ENCODE measurements at places on chromosomes 7 and 10.

- DNase-seq = no peak
Measured at GRCh38 chr7:156209087-156209486, 396.8 kb upstream of the SHH start.

GRCh38 chr10:84583501-84583900 is 255.1 kb downstream of the CCSER2 start:
- no peak for DNase-seq

GRCh38 chr7:46746695-46747687 is 825.9 kb upstream of the IGFBP3 start:
- DNase-seq = no peak

DNA sequence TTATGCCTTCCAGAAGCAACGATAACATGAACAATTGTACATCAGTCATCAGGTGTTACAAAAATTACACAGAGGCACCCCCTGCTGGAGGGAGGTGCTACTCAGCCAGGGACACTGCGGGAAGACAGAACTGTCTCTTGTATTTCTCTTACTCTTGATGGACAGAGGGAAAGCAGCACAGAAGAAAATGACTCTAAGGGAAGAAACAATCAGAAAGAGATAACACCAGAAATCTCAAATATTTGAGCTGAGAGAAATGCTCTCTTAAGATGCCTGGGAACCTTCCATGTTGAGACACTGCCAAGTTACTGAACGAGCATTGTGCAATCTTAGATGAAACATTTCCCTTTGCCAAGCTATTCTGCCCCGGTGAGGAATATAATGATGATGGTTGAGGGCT is 227.6 kb upstream of the NPSR1 start:
- DNase-seq = no peak

GRCh38 chr10:77768039-77768438 is 130.4 kb upstream of the KCNMA1 start:
- no peak for DNase-seq

DNA sequence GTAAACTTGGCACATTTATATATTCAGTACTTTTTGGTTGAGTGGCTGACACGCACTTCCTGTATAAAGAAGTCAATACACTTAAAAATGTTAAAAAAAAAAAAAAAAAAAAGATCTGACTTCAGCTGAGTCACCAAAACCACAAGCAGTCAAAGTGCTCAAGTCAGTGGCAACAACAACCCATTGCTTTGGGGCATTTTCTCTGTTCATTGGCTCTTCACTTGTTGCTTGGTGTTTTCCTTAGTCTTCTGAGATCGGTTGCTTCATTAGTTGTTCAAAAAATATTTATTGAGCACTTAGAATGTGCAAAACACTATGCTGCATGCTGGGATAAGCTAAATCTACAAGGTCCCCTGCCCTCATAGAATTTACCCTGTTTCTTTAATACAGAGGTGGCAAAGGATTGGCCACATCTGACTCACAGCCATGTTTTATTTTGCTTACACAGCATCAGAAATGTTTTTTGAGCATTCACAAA is 63.7 kb downstream of the ZNRF2 start:
- DNase-seq = peak; percentile 87

DNA sequence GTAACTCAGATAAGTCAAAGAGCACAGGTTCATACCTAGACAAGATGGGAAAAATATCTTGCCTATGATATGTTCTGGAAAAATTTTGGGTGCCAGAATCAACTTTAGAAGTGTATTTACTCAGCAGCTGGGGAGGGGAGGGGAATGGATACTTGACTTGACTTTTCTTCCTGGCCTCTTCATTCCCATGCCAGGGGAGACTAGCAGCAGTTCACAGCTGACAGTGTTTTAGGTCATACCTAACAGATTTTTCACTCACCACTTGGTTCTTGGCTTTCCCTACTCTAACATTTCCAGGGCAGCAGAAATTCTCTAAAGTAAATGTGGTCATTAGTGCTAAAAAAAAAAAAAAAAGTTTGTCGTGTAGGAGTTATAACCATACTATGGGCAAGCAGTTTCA is 46.3 kb downstream of the TAS2R16 start:
- no peak for DNase-seq

- no peak for DNase-seq
Measured at GRCh38 chr10:100981178-100981772, 6.0 kb downstream of the MRPL43 start.

- no peak for DNase-seq
Measured at GRCh38 chr10:49752584-49752983, 9.5 kb downstream of the OGDHL start.

- DNase-seq = no peak
Measured at GRCh38 chr7:130356121-130356875, 11.7 kb downstream of the CPA5 start.

Measured in CD8-positive, alpha-beta T cell (primary cell).